Stimulated activated CD4-positive, alpha-beta T cell treated with anti-CD3 and anti-CD28 coated beads, Interleukin-12 subunit alpha, Interleukin-12 subunit beta, amount 100 ng/mL, for 4 hours (primary cell): ENCODE measurements at places on chromosomes 2 and 18.

- no peak for DNase-seq
These were observed 272.9 kb downstream of the SLC8A1 start for GRCh38 chr2:40178971-40179370.

DNA sequence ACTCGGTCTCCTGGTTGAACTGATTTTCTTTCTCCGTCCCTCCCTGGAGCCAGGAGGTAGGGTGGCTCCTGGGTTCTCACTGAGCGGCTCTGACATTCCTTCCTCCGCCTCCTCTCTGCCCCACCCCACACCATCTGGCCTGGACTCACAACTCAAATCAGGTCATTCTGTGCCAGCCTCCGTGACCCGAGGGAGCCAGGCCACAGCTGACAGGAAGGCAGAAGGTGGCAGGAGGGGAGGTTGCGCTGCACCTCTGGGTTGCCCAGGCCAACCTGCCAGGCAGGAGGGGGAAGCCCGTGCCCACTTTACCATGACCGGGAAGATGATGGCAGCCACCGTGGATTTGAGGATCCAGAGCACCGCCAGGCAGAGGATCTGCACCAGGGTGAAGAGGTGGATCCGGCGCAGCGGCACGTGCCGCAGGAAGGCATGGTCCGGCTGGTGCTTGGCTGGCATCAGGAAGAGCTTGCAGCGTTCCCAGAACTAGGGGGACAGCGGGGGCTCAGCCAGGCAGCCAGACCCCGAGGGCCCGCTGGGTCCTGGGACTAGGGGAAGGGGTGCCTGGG is 28.3 kb downstream of the MTHFD2 start:
- no peak for DNase-seq

DNA sequence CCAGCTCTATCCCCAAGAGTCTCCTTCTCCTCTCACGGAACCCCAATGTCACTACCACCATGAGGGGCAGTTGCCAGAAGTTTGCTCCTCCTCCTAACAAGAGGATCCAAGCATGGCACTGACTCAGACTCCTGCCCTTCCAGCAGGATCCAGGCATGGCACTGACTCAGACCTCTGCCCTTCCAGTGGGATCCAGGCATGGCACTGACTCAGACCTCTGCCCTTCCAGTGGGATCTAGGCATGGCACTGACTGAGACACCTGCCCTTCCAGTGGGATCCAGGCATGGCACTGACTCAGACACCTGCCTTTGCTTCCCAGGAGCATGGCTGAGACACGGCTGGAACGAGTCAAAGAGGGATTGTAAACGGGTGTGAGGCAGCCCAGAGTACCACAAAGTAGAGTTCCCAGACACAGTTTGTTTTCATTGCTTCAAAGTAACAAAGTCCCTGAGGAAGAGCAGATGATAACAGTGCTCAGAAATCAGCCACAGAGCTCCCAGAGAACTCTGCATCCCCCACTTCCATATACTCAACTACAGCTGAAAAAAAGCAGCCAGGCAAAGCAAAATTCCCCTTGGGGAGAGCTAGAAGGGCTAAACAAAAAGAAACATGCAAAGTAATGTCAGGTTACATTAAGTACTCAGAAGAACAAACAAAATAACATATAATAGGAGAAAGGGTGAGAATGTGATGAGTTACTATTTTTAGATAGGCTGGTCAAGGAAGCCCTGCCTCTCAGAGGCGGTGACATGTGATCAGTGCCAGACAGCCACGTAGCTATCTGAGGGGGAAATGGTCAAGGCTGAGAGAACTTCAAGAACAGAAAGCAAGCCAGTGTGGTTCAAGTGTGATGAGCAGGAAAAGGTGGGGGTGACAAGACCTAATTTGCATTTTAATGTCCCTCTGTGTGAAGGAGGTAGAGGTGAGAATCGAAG is 3.0 kb downstream of the BUB1 start:
- no peak for DNase-seq

GRCh38 chr2:120710256-120710655 is 25.4 kb upstream of the GLI2 start:
- no peak for DNase-seq

- DNase-seq = no peak
These were observed 72.7 kb upstream of the OTOS start for GRCh38 chr2:240213226-240213475.

DNA sequence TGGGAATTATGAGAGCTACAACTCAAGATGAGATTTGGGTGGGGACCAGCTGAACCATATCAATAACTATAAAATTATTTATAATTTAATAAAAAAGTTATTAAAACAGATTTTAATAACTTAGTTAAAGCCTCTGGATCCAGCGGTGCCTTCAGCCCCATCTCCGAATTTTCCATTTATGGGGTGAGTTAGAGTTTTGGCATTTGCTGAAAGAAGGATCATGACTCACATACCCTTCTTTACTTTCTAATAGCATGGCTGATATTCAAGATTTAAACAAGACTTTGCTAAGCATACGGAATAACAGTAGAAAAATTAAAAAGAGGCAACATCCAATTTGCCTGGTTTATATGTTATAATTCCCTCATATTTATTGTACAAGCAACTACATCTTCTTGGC is 94.5 kb downstream of the RDH14 start:
- DNase-seq = no peak

GRCh38 chr2:122795763-122796162 is 1040.3 kb downstream of the TSN start:
- no peak for DNase-seq

DNA sequence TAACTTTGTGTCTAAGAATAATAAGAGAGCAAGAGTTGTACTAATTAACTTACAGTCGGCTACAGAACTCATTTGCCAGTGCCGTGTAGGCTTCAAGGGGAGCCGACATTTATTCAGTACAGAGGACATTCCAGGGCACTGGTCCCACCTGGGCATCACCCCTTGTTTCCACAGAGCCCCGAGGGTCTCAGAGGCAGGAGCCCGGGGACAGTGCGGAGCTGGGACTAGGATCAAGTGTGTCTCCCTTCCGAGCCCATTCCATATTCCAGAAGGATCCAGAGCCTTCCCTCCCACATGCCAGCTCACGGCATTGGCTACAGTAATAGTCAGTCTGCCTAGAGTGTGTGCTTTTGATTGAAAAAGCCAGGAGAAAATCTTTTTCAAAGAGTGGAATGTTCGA is 71.5 kb upstream of the CTDP1 start:
- no peak for DNase-seq

- no peak for DNase-seq
These were observed 37.1 kb downstream of the EVA1A start for GRCh38 chr2:75523313-75524275.

- no peak for DNase-seq
These were observed 74.9 kb downstream of the LONRF2 start for GRCh38 chr2:100247256-100248043.

GRCh38 chr2:84022810-84023431 is 436.2 kb downstream of the SUCLG1 start:
- no peak for DNase-seq

GRCh38 chr18:2222270-2223185 is 348.8 kb downstream of the METTL4 start:
- DNase-seq = no peak

- no peak for DNase-seq
These were observed 19.4 kb downstream of the ANTXR1 start for GRCh38 chr2:69032336-69032735.

DNA sequence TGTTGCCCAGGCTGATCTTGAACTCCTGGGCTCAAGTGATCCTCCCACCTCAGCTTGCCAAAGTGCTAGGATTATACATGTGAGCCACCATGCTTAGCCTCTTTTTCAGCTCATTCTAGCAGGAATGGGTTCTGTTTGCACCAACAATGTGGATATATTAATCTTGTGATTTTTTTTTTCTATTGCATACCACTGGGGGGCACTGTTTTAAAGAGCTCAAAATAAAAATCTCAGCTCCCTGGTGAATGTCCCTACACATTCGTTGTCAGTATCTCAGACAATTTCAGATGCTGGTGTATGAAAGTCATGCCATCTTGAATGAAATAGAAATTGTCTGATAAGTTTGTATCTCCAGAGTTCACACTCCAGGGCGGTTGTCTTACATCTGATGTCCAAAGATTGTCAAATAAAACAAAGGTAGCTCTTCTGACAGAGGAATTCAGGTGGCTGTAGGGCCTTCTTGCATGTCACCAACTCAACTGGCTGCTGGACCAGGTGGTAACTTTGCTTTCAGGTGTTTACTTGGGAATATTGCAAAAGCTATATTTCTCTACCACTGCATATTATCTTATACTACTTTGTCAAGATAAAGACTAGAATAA is 3.1 kb upstream of the MATN3 start:
- no peak for DNase-seq

GRCh38 chr2:212032032-212032431 is 506.6 kb downstream of the ERBB4 start:
- no peak for DNase-seq

DNA sequence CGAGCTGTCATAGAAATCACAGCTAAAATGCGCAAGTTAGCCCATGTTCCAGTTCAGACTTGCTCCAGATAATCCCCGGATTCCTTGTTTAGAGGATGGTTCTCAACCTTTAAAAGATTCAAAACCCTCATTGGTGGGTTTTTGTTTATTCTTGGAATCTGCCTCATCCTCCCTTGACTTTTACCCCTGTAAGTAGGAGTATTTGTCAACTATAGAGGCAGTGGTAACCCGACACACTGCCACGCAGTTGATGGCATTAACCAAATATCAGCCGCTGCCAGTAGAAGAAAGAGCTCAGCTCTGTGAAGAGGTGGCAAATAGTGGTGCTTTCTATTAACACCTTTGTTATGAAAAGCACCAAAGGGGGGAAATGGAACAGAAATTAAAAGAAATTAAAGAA is 40.4 kb upstream of the SELENOI start:
- no peak for DNase-seq

- DNase-seq = no peak
These were observed 41.8 kb downstream of the PTCD3 start for GRCh38 chr2:86147793-86148192.

GRCh38 chr2:163610817-163611556 is 124.8 kb downstream of the FIGN start:
- DNase-seq = no peak

GRCh38 chr18:59744271-59744721 is 47.1 kb upstream of the CCBE1 start:
- DNase-seq = no peak

- no peak for DNase-seq
These were observed 34.5 kb downstream of the AGFG1 start for GRCh38 chr2:227506456-227506855.

DNA sequence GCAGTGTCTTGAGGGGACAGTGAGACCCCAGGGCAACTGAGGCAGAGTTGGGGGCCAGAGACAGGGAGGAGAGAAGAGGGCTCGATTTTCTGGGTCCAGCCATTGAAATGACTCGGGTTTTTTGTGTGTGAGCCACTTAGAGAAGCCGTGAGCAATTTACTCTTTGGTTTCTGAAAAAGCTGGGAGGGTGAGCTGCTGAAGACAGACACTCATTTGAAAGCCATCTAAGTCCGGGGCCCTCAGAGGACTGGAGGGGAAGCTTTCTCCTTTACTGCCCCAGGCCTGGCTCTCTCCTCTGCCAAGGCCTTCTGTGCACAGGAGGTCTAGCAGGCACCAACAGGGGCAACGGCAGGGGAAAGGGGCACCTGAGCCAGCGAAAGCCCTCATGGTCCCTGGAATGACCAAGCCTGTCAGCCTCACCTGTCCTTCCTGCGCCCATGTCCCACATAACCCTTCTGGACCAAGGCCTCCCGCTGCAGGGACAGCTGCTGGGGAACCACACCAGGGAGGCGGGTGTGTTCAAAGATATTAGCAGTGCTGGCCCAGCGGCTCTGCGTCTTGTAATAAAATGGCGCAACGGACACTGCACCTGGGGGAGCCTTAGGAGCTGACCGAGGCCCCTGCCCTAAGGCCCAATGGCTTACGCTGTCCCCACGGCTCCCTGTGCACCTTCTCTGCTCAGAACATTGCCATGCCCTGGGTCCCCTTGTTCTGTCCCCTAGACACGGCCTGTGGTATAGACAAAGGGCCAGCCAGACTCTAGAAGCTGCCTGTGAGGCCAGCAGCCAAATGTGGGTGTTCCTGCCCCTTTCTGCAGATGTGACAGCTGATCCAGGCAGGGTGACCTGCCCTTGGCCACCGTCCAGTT is 45.8 kb downstream of the HS6ST1 start:
- DNase-seq = no peak
